ENCODE measurements at places on chromosomes 5 and 9.

GRCh38 chr9:114985959-114986501, 55.6 kb upstream of the TNFSF8 start:
- DNase-seq: no peak

GRCh38 chr5:145243016-145243415, 592.1 kb downstream of the PRELID2 start:
- DNase-seq: no peak

- DNase-seq: no peak
These were observed 121.2 kb upstream of the PTPN3 start for GRCh38 chr9:109619310-109619709.

DNA sequence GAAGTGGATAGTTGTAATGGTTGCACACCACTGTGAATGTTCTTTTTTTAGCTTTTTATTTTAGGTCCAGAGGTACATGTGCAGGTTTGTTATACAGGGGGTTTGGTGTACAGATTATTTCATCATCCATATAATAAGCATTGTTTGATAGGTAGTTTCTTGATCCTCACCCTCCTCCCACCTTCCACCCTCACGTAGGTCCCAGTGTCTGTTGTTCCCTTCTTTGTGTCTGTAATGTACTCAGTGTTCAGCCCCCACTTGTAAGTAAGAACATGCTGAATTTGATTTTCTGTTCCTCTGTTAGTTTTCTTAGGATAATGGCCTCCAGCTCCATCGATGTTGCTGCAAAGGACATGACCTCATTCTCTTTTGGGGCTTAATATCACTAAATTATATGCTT, 99.7 kb downstream of the HTR4 start:
- DNase-seq: no peak

GRCh38 chr5:149002053-149002452, 60.8 kb downstream of the SH3TC2 start:
- no peak for DNase-seq

- no peak for DNase-seq
These were observed 38.9 kb downstream of the SLC22A5 start for GRCh38 chr5:132408456-132408855.

GRCh38 chr9:89311346-89312221, 589 bp downstream of the CKS2 start:
- no peak for DNase-seq

- DNase-seq: no peak
These were observed 12.7 kb upstream of the THG1L start for GRCh38 chr5:157718519-157718918.

GRCh38 chr9:121836366-121836885, 185.0 kb downstream of the DAB2IP start:
- DNase-seq: no peak

DNA sequence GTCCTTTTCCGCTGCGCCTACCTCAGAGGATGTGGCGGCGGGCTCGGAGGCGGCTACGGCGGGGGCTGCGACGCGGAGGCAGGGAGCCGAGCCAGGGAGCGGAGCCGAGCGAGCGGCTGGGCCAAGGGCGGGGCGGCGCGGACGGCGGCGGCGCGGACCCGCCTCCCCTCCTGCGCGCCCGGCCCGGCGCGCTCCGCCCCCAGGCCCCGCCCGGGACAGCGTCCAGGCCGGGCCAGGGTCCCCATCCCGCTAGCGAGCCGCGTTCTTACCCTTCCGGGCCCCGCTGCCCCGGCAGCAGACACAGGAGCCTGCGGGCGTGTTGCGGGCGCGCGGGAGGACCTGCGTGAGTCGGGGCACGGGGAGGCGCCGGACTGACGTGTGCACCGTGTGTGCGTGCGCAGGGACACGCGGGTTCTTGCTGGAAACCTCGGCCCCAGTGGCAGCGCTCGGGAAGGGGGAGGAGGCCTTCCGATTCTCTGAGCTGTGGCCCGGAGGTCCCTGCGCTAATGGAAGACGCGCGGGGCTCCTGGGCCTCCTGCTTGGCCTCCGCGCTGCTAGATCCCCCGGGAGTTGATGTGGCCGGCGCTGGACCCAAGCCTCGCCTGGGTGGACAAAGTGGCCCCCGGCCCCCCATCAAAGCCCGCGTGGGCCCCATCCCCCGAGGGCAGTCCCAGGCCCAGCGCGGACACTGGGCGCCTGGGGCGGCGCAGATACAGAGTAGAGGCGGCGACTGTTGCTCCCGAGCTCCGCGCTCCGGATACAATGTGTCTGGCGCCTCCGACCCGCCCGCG, at the start of gene VDAC1:
Gene VDAC1, minus strand, starts transcription at position 350 of the 791 bp plus-strand sequence. CDS start 11,963 bp downstream, outside the sequence.
- DNase-seq: no peak

All from NCI-H524 treated with DMSO at 0.1 percent for 48 hours (cell line).